ENCODE measurements at places on chromosomes 13 and 19.
A peak's percentile ranks its signal among the peaks of the same experiment; 100 is the strongest.

GRCh38 chr19:12838886-12839756 is 806 bp downstream of the MAST1 start:
- DNase-seq, result no peak

- DNase-seq, result no peak
Observed at GRCh38 chr13:51793570-51794271, 10.2 kb downstream of the DHRS12 start.

GRCh38 chr19:510606-511100 is 3.4 kb downstream of the TPGS1 start:
- DNase-seq, result peak; percentile 93

- DNase-seq, result no peak
Observed at GRCh38 chr13:79655509-79655908, 174.6 kb downstream of the NDFIP2 start.

- no peak for DNase-seq
Observed at GRCh38 chr19:31140717-31141116, 208.5 kb downstream of the TSHZ3 start.

- no peak for DNase-seq
Observed at GRCh38 chr13:32501064-32501463, 37.5 kb downstream of the N4BP2L2 start.

DNA sequence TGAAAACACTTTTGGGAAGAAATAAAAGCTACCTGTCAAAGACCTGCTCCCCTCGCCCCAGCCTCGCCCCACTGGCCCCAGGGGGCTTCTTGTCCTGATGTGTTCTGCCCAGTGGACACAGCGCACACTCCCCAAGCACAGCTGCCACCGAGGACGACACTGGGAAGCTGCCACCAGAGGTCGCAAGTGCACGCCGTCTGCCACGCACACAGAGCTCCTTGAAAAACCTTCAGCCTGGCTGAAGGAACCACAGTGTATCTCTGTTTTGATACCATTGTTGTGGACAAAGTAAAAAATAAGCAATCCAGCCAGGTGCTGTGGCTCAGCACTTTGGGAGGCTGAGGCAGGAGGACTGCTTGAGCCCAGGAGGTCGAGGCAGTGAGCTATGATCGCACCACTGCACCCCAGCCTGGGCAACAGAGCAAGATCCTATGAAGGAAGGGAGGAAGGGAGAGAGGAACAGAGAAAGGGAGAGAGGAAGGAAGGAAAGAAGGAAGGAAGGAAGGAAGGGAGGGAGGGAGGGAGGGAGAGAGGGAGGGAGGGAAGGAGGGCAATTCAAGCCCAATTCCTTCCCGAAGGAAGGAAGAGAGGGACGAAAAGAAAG is 57.3 kb downstream of the CEBPG start:
- peak; percentile 66 for DNase-seq

DNA sequence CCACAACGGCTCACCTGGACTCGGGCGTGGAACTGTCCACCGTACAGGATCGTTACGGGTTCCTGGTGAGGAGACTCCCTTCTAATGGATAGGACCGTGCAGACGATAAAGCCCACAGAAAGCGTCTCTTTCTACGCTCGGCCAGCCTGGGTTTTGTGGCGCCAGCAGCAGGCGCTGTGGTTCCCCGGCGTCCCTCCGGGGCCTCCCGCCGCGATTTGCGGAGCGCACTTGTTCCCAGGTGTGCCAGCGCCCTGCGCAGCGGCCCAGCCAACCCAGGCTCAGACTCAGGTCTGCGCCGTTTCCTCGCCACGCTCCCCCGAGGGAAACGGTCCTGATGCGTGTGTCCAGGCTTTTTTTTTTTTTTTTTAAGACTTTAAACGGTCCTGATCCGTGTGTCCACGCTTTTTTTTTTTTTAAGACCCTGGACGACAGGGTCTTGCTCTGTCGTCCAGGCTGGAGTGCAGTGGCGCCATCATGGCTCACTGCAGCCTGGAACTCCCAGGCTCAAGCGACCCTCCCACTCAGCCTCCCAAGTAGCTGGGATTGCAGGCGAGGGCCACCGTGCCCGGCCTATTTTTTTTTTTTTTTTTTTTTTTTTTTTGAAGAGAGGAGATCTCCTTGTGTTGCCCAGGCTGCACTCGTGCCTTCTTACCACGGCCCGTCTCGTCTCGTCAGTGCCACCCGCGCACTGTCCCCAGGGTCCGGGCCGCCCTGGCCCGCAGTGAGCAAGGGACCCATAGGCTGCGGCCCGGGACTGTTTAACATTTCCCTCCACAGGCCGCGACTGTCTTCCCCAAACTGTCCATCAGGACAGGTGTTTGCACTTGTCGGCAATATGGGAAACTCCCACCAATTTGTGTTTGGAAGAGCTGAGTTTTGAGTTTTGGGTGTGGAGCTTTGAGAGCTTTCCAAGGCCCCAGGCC is 23.8 kb downstream of the GJA3 start:
- peak; percentile 27 for DNase-seq

DNA sequence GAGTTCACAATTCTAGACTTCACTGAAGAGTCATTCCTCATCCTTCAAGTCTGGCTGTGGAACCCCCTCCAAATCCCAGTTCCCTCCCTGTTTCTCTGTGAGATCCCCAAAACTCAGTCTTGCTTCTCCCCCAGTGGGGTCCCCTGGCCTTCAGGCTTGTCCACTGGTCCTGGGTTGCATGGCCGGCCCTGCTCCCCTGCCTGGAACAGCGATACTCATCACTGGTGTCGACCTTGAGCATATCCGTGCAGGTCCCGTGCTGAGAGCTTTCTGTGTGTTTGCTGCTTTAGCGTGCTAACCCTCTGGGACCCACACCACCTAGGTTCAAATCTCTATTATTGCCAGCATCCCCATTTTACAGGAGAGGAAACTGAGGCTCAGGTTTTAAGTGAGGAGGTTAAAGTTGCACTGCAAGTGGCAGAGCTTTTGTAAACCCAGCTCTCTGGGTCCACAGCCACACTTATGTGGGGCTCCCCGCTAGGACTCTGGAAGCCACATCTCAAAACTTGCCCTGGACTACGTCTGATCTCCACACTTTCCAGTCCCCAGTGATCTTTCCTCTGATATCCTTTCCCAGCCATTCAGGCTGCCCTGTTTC is 15.5 kb downstream of the LIPE start:
- DNase-seq, result no peak

GRCh38 chr19:31863122-31863521 is 482.3 kb upstream of the ZNF507 start:
- no peak for DNase-seq

DNA sequence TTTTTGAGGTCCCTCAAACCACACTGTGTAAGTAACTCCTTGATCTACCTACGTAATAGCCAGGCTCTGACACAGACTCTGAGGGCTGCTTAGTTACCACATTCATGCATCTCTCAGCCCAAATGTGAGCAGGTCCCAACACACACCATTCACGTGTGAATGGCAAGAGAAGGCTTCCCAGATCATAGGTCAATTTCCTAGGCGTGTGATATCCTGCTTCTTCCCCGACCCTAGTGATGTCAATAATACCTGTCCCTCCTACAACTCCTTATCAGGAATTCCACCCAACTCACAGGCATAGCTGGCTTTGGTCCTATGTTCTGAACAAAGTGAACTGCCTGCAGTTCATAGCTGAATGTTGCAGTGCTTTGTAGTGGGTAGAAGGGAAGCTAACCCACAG is 334.5 kb downstream of the RFC3 start:
- DNase-seq, result no peak

- no peak for DNase-seq
Observed at GRCh38 chr13:48192411-48192935, 40.5 kb upstream of the ITM2B start.

DNA sequence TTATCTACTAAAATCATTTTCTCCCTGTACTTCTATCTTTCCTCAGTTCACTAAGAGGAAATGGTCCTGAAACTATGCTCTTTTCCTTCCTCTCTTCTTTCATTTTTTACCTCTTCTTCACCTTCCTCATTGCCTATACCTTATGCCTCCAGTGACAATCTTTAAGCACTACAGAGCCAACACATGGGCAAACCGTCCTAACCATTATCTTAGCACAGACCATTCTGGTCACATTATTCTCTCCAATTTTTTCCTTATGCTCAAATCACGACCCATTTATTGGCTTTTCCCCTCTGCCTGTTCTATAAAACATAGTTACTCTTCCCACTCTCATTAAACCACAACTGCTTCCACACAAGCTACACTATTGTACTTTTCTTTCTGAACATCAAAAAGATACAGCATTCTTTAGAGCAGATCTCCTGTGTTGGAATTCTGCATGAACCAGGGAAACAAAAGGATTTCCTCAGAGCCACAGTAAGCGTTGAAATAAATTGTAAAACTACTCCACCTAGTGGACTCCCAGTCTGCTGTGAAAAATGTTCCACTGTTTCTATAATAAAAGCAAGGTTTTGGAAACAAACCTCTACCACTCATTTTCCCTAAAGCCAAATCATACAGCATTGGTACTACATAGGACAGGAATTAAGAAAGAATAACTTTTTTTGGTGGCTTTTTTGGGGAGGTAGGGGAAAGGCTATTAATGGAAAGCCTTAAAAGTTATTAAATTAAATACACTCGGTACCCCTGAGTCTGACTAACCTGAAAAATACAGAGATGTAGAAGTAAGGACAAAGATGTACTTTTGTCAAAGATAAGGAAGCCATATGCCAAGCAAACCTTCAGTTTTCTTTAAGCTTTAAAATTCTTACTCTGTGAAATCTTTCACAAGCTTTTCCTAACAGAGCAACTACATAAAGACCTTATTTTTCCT is 19.5 kb downstream of the NUFIP1 start:
- DNase-seq, result no peak

- no peak for DNase-seq
Observed at GRCh38 chr19:752652-753517, 2.0 kb downstream of the MISP start.

GRCh38 chr13:96090240-96091101 is 564 bp downstream of the HS6ST3 start:
- no peak for DNase-seq

DNA sequence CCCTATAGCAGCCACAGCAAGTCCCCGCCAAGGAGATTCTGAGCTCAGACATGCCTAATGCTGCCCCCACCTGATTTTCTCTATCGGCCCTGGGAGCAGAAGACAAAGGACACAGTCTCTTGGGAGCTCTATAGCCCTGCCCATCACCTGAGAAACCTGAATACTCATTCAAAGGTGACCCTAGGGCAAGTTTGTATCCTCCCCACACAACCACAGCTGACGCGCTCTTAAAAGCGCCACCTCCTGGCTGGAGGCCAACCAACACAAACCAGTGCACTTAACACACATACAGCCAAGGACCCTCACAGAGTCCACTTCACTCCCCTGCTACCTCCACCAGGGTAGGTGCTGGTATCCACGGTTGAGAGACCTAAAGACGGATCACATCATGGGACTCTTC is 8.8 kb upstream of the IGFL4 start:
- no peak for DNase-seq

DNA sequence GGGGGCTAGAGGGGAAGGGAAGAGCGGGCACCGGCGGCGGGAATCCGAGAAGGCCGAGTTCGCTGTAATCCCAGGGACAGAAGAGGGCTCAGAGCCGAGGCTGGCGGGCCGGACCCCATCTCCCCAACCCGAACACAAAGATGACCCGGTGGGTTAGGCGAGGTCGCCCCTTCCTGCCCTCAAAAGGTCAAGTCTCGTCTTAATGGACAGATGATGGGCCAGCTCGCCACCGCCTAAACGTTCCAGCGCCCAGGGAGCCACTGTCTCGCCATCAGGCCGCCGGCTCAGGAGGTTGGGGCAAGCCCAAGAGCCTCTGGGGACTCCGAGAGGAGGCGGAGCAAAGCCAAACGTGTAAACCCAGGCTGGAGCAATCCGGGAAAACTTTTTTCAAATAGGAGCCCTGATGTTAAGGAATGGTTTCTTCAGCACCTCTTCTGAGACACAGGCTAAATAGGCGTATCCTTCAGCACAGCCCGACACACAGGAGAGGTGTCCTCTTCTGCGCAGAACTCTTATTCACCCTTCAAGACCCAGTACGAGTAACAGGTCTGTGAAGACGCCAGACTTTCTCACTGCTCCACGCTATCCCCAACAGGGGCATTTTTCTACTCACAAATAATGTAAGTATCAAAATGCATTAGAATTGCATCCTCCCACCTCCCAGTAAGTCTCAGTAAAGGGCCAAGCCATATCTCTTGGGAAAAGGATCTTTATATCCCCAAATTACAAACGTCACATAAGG is 6.3 kb upstream of the POU4F1 start:
- no peak for DNase-seq

DNA sequence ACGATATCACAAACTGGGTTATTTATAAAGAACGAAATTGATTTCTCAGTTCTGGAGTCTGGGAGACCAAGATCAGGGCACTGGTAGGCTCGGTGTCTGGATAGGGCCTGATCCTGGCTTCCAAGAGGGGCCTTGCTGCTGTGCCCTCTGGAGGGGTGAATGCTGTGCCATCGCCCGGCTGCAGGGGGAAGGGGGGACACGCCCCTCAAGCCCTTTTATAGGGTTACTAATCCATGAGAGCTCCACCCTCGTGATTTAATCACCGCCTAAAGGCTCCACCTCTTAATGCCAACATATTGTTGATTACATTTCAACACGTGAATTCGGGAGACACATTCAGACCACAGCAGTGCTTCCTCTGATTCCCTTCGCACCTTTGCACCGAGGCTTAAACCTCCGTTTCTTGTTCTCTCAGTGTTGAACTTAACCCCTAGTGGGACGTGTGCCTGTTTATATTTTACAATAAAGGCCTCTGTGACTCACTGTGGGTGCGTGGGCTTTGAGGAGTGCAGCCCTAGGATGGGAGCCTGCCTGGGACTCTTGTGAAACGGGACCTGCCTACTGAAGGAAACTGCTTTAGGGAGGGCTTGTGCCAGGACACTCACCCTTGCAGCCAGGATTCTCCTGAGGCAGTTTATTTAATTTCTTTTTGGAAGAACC is 52.4 kb upstream of the SPATA13 start:
- no peak for DNase-seq

GRCh38 chr13:41709511-41709910 is 251.4 kb downstream of the VWA8 start:
- DNase-seq, result no peak

Data from activated CD4-positive, alpha-beta T cell treated with anti-CD3 and anti-CD28 coated beads, Interleukin-2, amount 50 U/mL, for 1 hour (primary cell).